ENCODE measurements at places on chromosomes 6 and 20.

GRCh38 chr6:46347669-46348068 is 143.6 kb downstream of the RCAN2 start:
- DNase-seq: no peak

DNA sequence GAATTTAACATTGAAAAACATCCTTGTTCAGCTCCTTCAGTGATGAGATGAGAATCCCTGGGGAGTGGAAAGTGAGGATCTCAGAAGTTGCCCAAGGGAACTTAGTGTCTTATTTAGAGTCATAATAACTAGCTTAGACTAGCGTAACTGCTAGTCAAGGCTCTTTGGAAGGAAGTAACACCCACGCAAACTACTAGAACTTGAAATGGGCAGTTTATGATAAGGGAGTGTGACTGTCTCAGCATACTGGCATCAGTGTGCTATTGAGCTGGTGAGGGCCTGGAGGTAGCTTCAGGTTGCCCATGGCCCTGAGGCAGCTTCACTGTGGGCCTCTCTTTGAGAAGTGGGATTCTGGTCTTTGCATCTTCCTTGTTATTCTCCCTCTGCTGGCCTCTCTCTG is 40.1 kb downstream of the SLX4IP start:
- DNase-seq: no peak

DNA sequence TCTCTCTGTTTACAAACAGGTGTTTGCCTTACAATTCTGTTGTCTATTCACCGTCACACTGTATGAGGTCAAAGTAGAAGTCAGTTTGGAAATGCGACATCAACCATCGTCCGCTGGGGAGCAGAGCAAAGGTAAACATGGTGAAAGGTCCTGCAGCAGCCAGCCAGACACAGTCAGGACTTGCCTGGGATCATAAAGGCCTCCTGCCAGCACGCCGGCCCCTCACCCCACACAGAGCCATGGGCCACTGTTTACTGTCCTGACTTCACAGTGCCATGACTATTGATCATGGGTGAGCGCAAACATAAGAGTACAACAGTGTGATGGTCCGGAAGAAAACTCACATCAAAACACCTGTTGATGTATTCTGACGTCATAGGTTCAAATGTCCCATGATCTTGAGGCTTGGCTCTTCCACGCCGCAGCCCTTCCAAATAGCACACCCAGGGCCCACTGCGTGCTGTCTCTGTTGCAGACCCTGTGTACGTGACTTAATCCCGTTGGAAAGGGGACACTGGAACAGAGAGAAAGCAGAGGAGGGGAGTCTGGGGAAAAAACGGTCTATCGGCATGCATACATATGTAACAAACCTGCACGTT is 16.9 kb upstream of the PPP1R3G start:
- no peak for DNase-seq

DNA sequence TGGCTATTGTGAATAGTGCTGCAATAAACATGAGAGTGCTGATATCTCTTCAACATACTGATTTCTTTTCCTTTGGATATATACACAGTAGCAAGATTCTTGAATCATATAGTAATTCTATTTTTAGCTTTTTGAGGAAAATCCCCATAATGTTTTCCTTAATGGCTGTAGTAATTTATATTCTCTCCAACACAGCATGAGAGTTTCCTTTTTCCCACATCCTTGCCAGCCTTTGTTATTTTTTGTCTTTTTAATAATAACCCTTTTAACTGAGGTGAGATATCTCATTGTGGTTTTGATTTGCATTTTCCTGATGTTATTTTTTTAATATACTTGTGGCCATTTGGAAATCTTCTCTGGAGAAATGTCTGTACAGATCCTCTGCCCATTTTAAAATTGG is 132.6 kb downstream of the PRL start:
- DNase-seq: no peak

DNA sequence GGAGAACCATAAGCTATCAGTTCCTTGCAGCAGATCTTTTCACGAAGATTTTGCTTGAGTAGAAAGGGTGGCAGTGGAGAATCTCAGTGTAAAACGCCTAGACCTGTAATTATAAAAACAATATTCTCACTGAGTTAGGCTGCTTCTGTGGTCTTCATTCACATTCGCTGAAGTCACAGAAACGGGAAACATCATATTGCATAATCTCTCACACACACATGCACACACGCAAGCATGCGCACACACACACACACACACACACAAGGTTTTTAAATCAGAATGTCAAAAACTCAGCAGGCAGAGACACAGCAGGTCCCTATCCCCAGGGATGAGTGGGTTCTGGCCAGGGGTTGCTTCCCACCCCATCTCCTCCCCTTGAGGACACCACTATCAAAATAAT is 175.5 kb downstream of the ATXN1 start:
- DNase-seq: no peak

DNA sequence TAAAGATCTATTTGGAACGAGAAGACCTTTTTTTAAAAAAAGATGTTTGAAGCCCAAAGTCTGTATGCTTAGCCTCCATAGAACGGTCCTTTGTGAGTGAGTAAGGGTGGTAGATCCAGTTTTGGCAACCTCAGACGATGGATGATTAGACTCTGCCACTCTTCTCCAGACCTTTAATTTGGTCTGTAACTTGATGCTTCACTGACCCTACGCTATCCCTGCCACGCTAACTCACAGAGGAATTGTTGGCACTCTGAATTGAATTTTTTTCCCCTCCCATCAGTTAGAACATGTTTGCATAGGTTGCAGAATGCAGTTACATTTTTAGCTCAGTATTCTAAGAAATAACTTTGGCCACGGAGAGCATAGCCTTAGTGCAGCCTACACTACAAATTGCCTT is 15.8 kb upstream of the DEK start:
- no peak for DNase-seq

- no peak for DNase-seq
Measured at GRCh38 chr6:32149932-32150870, 1.5 kb downstream of the PRRT1 start.

- DNase-seq: no peak
Measured at GRCh38 chr6:76682842-76683241, 610.4 kb upstream of the IMPG1 start.

DNA sequence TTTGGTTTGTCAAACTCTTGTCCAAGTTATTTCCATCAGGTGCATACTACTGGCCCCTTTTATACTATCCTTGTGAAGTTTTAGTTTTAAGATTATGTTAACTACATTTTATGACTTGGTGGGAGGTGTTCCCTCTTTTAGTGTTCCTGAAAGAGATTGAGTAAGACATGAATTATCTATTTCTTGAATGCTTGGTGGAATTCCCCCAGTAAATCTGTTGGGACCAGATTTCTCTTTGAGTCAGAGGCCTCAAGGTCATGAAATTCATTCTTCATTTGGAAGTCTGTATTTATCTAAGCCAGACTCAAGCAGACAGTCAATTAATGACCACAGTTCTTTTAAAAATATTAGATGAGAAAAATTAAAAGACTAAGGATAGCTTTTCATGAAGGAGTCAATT is 81.3 kb downstream of the MOXD1 start:
- no peak for DNase-seq

- no peak for DNase-seq
Measured at GRCh38 chr6:81655696-81656095, 96.8 kb downstream of the TENT5A start.

GRCh38 chr6:134517868-134518267 is 200.0 kb upstream of the SGK1 start:
- DNase-seq: no peak

DNA sequence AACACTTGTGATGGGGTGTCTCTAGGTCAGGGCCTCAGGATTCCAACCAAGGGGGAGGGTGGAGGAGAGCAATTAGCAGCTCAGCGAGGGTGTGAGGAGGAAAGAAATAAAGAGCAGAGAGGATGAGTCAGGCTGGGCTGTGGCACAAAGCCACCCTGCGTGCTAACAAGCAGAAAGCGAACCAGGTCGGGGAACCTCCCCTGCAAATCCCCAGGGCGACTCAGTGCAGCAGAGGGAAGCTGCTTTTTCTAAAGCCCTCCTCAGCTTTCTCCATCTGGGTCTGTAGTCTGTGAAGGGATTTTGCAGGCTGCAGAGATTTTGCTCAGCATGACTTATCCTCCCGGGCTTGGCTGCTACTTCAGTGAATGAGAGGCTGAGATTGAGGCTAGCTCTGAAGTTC is 6.6 kb upstream of the SPO11 start:
- DNase-seq: no peak

GRCh38 chr20:6140947-6141346 is 18.1 kb upstream of the FERMT1 start:
- DNase-seq: no peak

GRCh38 chr6:84685983-84686584 is 78.3 kb downstream of the TBX18 start:
- no peak for DNase-seq

- DNase-seq: no peak
Measured at GRCh38 chr20:34302312-34302722, 838 bp downstream of the AHCY start.

DNA sequence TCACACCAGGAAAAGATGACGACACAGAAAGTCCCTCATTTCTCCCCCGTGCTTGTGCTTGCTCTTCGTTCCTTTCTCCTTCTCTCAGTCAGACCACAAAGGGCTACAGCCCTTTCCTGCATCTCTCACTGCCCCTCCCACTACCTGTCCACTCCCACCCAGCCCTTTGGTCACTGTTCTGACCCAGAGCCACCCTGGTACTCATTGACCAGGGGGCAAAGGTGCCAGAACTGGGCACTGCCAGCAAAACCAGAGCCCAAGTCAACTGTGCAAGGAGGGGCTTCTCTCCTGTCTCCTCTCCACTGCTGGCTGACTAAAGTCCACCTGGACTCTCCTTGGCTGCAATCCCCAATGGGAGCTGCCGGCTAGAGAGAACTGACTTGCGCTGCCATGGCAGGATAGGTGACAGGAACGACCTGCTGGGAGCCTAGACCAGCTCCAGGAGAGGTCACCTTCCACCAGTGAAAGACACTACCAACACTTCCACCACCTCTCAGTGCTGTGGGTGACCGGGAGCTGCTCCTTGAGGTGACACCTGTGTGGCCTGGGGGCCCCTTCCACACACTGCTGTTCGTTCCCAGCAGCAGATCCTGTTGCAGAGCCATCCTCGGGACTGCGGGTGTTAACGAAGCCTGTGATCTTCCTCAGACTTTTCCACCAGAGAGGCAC is 32.8 kb downstream of the KCNK17 start:
- DNase-seq: no peak

DNA sequence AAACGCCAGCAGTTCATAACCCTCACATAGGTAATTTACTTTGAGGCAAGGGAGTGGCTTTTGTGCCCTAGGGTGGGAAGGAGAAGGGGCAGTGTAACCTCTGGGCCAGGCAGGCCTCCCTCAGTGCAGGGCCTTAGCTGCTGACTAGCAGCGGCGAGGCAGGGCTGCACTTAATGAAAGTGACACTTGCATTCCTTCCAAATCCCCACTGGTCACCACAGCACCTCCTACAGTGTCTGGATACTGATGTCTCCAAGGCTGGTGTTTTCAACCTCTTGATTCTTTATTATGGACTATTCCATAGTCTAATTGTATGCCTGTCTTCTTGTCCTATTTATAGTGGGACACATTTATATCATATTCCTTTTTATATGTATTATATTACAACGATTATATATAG is 152.7 kb downstream of the LY86 start:
- no peak for DNase-seq

- no peak for DNase-seq
Measured at GRCh38 chr6:168005796-168006195, 8.3 kb downstream of the KIF25 start.

DNA sequence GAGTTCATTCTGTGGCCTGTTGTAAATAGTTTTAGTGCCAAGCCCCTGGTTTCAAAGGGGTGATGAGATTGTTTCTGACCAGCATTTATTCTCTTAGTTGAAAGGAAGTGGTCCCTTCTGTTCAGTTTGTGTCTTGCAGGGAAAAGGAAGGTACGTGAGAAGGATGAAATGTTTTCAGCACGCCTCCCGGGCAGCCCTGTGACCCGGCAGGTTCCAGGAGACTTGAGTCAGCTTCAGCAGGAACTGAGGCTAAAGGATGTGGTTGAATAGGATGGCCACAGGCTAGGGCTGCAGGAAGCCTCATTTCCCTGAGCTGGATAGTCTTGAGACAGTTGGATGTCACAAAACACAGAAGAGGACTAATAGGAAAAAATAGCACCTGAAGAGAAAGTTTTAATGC is 132.4 kb upstream of the SYNDIG1 start:
- DNase-seq: no peak

DNA sequence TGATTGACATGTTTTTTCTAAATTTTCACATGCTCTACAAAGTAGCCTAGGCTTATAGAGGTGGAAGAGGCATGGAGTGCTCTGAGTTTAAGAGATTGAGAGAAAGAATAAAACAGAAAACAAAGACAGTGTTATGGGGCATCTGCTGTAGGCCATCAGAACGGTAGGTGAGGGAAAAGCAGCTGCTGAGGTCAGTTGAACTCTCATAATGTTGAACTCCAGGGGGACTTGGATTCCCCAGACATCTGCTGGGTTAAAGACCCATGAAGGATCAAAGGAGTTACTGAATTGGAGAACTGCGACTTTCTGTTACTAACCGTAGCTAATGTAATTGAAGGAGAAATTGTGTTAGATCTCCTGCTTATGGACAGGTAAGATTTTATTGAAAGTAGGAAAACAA is 333.9 kb downstream of the TFAP2B start:
- no peak for DNase-seq

DNA sequence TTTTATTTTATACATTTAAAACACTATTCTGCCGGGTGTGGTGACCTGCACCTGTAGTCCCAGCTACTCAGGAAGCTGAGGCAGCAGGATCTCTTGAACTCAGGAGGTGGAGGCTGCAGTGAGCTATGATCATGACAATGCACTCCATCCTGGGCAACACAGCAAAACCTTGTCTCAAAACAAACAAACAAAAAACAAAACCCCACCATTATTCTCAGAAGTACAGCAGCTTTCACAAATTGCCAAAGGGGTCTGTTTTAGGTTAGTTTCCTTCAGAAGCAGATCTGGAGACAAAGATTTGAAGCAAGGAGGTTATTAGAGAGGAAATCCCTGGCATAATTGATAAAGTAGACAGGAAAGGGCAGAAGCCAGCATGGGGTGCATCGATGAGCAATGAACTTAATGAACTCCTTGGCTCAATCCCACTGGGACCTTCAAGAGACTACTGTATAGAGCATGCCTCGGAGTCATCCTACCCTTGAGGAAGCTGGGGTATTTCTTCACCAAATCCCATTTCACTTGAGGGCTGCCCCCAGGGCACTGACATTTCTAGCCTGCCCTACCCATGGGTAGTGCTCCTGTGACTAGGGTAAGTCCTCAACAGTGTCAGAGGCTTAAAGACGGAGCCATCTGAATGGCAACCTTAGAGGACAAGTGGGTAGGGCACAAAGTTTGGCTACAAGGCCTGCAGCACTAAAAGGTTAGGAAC is 43.2 kb upstream of the DDR1 start:
- DNase-seq: no peak

- no peak for DNase-seq
Measured at GRCh38 chr6:26431258-26432172, 8.8 kb upstream of the BTN3A3 start.

DNA sequence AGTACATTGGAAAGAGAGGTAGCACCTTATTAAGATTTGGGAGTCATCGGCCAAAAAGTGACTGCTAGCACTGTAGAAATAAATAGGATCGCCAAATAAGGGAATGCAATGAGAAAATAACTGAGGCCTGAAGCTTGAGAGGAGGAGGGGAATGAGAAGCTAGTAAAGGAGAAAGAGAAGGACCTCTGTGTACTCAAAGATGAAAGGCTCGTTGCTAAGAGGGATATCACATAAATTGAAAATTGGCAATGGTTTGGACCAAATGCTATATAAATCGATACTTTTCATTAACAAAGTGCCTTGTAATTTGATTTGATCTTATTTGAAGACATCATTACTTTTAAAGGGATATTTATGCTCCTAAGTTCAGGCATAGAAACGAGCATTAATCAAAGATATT is 796.3 kb downstream of the QKI start:
- no peak for DNase-seq
